Stimulated activated CD8-positive, alpha-beta memory T cell treated with anti-CD3 and anti-CD28 coated beads, Interleukin-12 subunit alpha, Interleukin-12 subunit beta, amount 100 ng/mL, for 4 hours (primary cell): ENCODE measurements at places on chromosomes 16 and 17.
A peak's percentile ranks its signal among the peaks of the same experiment; 100 is the strongest.

DNA sequence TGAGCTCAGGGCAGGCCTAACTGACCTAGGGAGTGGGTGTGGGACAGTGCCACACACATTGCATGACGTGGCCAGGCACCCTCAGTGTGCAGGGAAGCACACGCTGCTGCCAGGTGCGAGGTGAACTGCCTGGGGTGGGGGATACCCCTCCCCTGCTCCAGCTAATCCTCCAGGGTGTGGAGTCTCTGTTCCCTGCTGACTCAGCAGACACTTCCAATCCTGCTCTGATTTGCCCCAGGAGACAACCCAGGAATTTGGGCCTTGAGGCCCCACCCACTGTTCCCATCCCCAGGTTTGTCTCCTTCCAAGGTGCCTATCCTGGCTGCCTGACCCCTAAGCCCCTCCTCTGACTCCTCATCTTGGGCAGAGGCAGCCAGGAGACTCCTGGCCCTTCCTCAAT lies 10.7 kb downstream of the DLX3 start:
- DNase-seq: no peak

DNA sequence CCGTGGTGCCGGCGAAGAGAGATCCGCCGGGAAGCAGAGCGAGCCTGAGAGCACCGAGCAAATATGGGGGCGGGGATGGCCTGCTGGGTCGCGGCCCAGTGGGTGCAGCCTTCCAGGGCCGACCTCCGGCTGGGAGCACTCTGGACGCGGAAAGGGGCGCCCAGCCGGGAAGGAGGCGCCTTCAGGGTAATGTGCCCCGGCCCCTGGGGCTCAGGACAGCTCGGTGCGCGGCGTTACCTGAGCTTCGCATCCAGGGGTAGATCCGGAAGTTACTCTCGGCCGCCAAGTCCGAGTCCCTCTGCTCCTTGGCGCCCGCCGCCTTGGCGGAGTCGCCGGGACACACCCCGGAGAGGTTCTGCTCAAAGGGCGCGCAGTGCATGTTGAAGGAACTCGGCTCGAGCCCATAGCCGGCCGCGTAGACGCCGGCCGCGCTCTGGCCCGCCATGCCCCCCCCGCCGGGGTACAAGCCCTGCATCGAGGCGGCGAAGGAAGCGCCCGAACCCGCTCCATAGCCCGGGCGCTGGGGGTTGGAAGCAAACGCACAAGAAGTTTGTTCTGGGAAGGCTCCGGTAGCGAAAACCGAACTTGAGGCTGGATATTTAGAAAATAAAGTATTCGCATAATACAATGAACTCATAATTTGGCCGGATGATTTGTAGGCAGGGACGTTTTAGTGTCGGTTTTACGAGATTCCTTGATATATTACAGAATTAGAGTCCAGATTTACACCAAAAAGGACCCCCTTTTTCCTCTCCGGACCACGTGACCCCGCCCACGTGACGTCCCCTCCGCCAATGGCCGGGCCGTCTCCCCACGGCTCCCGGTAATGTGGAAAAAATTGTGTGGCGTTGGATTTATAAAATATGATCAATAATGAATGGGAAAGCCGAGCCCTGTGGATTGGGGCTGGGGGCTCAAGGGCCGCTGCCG lies at the start of gene HOXB7:
Gene HOXB7, minus strand, starts transcription at position 736 of the 930 bp plus-strand sequence. Its CDS starts 99 bp downstream, at position 637.
- DNase-seq: no peak

DNA sequence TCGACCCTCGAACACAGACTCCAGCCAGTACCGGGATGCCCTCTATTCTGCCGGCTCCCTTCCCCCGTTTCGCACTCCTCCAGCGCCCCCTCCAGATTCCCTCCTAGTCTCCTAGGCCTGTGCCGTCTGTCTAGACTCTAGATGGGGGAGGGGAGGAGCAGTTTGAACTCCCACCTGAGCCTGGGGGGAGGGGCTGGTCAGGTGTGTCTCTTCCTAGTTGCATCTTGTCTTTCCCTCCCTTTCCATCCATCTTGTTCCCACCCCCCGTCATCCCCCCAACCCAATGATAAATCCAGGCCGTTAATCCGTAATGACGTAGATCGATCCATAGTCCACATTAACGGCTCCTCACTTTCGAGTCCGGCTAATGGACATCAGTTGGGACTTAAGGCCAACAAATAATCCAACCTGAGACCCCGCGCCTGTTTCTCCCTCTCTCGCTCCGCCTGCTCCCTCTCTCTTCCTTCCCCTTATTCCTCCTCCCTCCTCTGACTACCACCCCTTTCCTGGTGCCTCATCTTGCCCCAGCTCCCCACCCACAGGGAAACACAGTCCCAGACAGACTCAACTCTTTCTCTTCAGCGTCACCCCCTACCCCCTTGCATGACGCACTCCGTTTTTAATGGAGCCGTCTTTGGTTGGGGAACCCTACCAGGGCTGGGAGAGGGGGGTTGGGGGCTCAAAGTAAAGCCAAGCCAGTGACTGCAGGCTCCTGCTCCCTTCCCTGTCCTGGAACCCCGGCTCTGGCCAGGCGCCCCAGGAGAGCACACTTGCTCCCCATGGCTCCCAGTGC lies 3.4 kb upstream of the HOXB5 start:
- DNase-seq: no peak

DNA sequence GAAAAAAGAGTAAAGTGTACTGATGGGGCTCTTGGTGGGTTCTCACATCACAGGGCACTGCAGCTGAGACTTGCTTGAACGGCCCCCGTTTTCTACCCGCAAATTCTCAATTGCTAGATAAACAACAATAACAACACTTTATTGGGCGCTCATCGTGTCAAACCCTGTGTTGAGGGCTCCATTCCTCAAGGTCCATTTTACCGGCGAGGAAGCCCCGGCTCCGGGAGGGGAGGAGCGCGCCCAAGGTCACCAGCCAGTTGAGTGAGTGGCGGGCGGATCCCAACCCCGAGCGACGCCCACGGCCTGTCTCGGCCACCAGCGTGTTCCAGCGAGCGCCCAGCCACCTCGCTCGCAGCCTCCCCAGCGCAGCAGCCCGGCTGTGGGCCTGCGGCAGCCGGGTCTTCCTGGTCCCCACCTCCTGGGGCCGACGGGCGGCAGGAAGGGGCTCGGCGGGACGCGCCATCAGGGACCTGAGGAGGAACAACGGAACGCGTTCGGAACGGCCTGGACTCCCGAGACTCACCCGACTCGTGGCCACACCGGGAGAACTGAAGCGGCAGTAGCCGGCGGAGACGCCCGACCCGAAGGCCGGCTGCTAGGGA lies 373 bp downstream of the CMC2 start:
- peak; percentile 59 for DNase-seq

DNA sequence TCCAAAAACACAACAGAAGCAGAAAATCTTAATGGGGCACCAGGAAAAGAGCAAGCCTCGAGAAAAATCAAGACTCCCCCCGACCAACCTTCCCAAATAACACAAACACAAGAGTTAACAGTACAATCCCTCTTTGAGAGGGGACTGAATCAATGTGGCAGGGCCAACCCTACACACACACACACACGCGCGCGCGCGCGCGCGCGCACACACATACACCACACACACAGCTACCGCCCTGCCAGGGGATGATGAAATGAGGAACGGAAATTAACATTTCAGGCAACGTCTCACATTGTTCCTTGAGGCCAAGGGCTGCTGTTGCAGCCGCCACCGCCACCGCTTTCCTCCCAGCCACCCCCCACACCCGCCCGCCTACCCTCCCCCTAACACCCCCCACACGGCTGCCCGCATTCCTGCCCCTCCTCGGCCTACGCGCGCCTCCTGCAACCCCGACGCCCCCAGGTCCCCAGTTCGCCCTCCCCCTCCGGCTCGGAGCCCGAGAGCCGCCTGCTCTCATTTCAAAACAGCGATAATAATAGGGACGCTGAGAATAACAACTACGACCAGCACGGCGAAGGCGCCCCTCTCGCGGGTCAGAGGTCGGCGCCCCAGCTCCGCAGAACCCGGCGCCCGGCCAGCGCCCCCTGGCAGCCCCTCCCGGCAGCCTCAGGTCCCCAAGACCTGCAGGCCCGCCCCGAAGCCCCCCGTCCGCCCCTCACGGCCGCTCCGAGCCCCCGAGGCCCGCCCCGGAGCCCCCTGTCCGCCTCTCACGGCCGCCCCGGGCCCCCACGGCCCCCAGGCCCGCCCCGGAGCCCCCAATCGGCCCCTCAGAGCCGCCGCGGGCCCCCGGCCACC lies 1.1 kb downstream of the ANKRD11 start:
- DNase-seq: peak; percentile 82
